ENCODE measurements at places on chromosomes 3 and 15.

DNA sequence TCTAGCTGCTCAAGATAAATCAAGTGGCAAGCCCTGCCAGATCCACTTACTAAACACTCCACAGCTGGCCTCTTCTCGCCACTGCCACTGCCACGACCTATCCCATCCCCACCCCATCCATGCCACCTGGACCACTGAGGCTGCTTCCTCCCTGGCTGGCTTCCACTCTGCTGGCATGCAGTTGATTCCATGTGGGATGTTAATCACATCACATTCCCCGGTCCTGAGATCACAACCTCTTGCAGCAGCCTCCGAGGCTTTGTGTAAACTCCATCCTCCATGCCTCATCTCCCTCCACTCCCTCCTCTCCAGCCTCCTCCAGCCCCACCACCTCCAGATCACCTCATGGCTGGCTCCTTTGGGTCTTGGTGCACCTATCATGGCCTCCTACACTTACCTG lies 7.7 kb downstream of the NCKIPSD start:
- no peak for DNase-seq

DNA sequence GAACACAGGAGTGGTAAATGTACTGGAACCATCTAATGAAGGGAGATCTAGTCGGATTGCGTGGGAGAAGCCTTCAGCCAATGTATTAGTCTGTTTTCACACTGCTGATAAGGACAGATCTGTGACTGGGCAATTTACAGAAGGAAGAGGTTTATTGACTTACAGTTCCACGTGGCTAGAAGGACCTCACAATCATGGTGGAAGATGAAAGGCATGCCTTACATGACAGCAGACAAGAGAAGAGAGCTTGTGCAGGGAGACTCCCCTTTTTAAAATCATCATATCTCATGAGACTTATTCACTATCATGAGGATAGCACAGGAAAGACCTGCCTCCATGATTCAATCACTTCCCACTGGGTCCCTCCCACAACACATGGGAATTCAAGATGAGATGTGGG lies 17.0 kb downstream of the HRG start:
- no peak for DNase-seq

DNA sequence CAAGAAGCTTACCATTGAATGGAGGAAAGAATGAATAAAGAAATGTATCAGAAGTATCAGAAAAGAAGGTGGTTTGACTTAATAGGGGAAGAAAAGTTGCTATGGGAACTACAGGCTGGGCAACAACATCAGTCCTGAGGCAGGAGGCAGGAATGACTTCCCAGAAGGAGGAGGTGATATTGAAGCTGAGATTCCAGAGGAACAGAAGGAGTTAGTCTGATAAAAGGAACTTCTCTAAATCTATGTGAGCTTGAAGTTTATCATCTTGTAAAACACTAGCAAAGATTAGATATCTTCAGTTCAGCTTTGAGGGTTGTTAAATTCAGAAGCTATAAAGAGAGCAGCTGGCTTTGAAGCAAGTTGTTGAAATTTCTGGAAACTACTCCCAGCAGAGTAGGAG lies 213.3 kb upstream of the THRB start:
- DNase-seq: no peak

DNA sequence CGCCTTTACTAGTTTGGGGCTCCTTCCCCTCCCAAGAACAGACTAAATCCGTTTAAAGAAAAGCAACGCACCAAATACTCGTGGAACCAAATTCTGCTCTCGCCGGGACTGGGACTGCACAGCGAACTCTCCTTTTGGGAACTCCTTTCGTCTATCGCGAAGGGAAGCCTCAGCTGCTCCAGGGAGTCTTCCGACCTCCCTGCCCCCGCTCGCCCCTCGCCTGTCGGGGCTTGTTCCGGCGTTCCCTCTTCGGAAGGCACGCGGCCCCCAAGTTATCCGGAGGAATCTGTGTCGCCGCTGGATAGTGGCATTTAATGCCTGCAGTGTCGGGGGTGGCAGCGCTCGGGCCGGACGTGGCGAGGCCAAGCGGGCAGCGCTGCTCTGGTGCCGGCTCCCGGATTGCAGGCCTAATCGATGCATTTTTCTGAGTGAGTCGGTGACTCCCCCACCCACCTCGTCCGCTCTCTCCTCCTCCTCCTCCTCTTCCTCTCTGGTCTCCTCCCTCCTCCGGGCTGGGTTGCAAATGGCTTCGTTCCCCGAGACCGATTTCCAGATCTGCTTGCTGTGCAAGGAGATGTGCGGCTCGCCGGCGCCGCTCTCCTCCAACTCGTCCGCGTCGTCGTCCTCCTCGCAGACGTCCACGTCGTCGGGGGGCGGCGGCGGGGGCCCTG lies at the start of gene TRIM71:
TSS of gene TRIM71 (plus strand) at position 440 of the 671 bp plus-strand sequence. CDS start at position 524, 84 bp downstream.
- peak; percentile 4 for DNase-seq

DNA sequence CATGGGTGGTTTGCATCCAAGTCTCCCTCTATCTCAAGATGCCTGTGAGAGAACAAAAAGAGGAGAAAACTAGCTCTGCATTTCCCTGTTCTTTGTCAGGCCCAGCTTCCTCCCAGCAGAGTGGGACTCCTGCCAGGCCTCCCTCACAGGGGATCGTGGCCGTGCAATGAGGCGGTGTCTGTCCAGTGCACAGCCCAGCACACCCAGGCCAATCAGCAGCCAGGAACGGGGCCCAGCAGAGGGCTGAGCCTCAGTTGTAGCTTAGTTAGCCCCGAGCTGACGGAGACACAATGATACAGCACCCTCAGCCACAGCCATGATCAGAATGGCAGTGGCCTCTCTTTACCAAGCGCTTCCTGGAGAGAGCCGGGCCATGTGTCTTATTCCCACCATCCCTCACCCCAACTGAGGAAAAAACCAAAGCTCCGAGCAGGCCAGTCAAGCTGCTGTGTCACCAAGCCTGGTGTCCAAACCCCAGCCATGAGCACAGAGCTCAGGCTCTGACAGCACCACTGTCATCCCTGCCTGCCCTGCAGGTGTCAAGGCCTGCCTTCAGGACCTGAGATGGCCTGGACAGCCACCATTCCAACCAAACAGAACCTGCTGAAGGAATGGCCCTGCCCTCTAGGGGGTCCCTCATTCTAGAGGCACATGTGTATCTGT lies 71.1 kb downstream of the DNAJB8 start:
- no peak for DNase-seq

- no peak for DNase-seq
Measured at GRCh38 chr3:100682056-100682853, 27.0 kb upstream of the TFG start.

GRCh38 chr3:134640872-134641470 lies 9.9 kb downstream of the KY start:
- DNase-seq: no peak

DNA sequence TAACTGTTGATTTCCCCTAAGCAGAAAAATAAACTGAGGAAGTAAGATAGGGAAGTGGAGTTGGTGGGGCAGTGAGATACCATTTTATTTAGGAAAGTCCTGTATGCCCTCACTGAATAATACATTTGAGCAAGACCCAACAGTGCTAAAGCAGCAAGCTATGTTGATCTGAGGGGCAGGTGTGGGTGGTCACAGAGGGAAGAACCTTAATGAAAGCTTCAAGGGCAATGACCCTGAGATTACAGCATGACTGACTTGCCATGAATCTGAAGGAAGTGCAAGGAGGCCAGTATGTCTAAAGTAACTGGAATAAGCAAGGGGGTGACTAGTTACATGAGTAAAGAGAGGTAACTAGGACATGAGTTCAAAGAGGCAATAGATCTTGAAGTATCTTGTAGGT lies 159.5 kb downstream of the CD47 start:
- no peak for DNase-seq

DNA sequence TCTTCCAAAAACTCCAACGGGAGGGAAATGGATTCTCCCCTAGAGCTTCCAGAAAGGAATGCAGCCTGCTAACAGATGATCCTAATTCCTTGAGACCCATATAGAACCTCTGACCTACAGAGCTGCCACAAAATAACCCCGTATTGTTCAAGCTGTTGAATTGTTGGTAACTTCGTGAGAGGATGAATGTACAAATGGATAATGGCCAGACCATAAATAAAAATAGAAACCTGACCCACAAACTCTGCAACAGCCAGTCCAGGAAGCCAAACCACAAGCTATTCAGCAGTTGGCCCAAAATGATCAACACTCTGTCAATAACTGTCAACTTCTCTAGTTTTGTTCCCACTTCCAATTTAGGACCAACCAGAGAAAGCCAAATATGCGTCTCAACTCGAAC lies 414.0 kb upstream of the ZNF717 start:
- no peak for DNase-seq

- no peak for DNase-seq
Measured at GRCh38 chr3:110542552-110543150, 529.0 kb upstream of the NECTIN3 start.

- no peak for DNase-seq
Measured at GRCh38 chr3:181609030-181609767, 102.5 kb upstream of the SOX2 start.

DNA sequence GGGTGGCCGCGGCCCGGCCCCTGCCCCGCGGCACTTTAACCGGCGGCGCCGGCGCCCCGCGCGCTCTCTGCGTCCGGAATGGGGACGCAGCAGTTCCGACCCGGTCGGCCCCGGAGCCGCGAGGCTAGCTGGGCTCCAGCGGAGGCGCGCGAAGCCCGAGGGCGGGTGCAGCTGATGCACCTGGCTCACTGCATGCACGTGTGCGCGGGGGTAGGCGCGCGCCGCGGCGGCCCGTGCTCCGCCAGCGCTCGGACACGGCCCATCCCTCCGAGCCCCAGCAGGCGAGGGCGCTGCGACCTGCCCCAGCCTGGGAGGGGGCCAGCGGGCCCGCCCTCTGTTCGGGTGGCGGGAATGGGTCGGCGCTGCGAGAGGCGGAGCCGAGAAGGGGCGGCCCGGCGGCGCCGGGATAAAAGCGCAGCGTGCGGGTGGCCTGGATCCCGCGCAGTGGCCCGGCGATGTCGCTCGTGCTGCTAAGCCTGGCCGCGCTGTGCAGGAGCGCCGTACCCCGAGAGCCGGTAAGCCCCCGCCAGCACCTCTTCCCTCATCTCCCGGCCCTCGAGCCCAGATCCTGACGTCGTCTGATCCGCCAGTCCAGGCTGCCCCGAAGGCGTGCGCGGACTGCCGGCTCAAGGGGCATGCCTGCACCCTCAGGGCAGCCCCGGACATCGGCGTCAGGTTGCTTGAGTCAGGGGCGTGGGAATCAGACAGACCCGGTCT lies at the start of the genes CHDH and IL17RB:
TSS of gene CHDH (minus strand) at position 286 of the 717 bp plus-strand sequence. CDS start 22,411 bp downstream, outside the sequence.
TSS of gene IL17RB (plus strand) at position 435 of the 717 bp plus-strand sequence. CDS start at position 456, 21 bp downstream.
- peak; percentile 8 for DNase-seq

DNA sequence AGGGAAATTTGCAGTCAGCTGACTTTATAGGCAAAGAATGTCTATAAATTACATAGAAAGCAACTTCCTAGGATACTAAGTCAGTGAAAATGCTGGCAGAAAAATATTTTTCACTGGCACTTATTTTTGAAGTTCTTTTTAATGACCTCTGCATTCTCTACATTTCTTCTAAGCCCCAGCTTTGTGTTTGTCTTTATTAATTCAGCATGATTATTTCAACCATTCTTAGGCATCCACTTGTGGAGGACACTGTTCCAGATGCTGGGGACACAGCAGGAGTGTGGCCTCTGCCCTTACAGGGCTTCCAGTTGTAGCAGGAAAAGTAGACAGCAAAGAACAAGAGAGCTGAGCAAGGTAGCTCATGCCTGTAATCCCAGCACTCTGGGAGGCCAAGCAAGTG lies 15.0 kb downstream of the LRRK1 start:
- DNase-seq: no peak

GRCh38 chr3:125165189-125165947 lies 47.2 kb downstream of the SLC12A8 start:
- no peak for DNase-seq

DNA sequence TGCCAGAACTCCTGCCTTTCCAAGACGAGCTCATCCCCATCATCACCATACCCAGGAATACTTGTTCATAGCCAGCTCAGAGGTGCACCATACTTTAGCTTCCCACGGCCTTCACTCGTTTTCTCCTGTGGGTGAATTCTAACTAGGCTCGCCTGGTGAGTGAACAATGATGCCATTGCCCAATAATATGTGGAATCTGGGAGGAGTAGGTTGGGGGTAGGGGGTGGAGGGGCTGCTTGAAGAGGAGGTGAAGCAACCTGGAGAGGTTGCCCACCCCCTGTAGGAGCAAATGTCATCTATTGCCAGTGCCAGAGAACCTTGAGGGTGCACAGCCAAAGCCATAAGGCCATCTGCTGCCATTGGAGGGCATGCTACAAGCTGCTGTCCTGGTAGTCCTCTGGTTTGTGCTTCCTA lies 592 bp upstream of the ZNF445 start:
- no peak for DNase-seq

GRCh38 chr15:92586383-92586942 lies 69.1 kb downstream of the FAM174B start:
- DNase-seq: no peak

DNA sequence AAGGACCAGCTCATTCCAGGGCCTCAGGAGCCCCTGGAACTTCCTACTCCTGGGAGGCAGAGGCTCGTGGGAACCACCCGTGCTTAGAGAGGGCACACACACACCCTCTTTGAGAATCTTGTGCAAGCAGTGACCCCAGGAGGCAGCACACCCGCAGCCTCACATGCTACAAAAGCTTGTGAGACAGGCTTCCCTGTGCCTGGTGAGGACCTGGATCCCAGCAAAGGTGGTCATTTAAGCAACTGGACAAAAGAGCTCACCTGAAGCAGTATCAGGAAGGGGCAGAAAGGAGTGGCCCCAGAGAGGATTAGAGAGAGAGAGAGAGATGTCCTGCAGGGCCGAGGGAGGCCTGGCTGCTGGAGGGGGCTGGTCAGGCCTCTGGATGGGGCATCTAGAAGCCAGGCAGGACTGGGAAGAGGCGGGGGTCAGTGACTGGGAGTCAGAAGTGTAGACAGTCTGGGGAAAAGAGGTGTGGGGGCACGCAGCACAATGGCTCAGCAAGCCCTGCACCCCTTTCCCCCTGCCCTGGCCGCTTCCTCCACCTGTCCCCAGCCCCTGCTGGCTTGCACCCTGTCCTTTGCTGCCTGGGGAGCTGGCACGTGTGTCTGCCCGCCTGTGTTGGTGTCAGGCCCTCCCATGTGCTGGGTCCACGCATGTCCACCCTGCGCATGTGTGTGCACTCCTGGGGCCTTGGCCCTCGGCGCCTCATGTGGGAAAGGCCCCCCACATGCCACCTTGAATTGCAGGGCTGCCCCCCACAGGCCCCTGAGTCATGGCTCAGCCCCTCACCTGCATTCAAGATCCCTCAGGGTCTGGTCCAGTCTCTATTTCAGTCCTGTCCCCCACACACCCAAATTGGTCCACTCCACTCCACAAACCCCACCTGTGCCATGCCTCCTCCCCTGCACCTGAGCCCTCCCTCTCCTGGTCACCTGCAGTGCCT lies 36.9 kb downstream of the TSPAN3 start:
- DNase-seq: no peak
